ENCODE measurements at places on chromosomes 7 and 10. TPM values are rescaled to one million over a fixed set of nuclear protein-coding genes. Genes with fewer than 3 reads are reported as not detected.
A peak's percentile ranks its signal among the peaks of the same experiment; 100 is the strongest.

DNA sequence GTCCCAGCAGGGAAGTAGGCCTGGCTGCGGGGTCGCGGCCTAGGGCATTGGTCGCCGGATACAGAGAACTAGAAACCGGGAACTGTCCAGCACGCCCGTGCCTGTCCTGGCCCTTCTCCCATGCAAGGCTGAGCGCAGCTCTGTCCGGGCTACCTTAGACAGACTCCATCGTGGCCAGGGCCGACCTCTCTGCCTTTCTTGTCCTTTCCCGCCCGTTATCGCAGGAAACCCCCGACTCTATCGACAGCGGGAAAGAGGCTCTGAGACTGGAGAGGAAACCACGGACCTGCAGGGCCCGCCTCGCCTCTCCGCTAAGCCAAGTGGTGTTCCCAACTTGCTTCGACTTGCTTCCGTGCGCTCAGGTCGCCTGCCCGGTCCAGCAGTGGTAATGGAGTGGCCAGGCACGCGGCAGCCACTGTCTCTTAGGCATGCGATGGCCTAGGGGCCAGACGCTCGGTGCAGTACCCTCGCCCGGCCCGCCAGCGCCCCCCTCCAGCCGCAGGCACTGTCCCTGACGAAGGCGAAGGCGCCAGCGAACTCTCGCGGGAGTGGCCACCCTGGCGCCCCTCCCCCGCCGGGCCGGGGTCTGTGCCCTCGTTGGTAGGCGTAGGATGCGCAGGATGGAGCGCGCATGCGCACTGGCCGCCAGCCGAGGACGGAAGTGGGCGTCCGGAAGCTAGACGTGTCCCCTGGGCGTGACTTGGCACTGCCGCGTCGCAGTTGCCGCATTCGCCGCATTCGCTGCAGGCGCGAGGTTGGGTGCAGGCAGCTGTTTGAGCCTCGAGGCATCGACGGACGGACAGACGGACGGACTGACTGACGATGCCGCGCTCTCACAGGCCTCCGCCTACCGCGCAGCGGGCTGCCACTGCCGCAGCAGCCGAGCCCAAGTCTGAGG, 54.4 kb downstream of the MCMBP start:
- DNase-seq, result no peak

- no peak for DNase-seq
Measured at GRCh38 chr10:73088304-73088703, 8.4 kb downstream of the P4HA1 start.

GRCh38 chr10:60281792-60282353, 107.8 kb downstream of the ANK3 start:
- DNase-seq, result no peak

DNA sequence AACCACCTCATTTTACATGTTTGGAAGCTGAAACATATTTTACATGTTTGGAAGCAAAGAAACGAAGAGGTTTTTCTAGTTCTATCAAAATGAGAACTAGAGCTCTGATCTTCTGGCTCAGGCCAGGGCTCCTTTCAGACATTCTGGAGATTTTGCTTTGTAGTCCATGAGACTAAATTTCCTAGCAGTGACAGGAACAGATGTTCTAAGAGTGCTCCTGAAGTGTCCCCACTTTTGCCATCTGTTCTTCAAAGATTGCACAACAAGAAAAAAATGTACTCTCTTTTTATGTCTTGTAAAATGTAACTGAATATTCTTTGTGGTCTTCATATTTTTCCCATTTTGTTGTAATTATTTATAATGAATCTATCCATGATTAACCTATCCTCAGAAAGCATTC, 196.4 kb upstream of the PCLO start:
- no peak for DNase-seq

DNA sequence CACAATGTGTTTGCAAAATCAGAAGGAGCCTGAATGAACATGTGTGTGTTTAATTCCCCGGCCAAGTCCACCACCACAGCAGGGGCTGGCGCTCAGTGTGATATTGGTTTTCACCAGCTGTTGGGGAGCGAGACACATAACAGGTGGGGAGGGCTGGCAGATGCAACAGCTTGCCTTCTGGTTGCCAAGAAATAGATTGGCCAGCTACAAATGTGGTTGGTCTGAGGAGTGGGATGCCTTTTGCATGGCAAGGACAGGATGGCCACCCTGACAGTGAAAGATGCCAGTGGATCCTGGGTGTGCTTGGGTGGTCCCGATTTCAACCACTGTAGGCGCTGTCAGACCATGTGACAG, 292.5 kb upstream of the FZD8 start:
- DNase-seq, result no peak

GRCh38 chr7:27684491-27684890, 21.8 kb upstream of the HIBADH start:
- no peak for DNase-seq

- no peak for DNase-seq
Measured at GRCh38 chr10:104711302-104711721, 70.2 kb downstream of the SORCS3 start.

- DNase-seq, result no peak
Measured at GRCh38 chr10:33986016-33986415, 651.5 kb upstream of the NRP1 start.

DNA sequence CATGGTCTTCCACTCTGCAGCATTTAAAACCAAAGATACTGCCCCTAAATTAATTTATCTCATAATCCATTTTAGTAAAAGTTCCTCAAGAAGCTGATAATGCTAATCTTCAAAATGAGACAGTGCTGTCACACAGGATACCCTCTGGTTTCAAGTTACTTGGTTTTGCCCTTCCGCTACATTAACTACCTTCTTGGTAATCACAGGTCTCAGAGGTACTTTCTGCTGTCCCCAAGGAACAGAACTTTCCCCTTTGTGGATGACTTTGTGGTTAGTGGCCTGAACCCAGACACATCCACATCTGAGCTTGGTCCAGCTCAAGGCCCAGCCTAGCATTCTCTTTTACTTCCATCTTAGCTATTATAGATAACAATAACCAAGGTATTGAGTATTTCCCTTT, 88.8 kb upstream of the TMEM26 start:
- no peak for DNase-seq

DNA sequence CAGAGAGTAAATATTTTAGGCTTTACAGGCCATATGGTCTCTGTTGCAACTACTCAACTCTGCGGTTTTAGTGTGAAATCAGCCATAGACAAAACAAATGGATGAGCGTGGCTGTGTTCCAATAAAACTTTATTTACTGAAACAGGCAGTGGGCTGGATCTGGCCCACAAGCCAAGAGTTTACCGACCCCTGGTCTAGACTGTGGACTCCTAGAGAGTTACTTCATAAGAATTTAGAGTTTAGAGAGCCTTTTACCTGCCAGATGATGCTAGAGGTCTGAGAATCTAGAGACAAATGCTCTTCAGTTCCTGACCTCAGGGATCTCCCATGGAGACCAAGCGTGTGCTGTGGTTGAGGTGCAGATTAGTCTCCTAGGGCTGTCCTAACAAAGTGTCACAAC, 174.8 kb downstream of the PTEN start:
- DNase-seq, result no peak

GRCh38 chr7:98872328-98872924, 2.6 kb upstream of the TMEM130 start:
- DNase-seq, result no peak

GRCh38 chr7:152664636-152665035, 11.3 kb downstream of the XRCC2 start:
- no peak for DNase-seq

- no peak for DNase-seq
Measured at GRCh38 chr7:134512271-134512670, 15.1 kb upstream of the AKR1B10 start.

DNA sequence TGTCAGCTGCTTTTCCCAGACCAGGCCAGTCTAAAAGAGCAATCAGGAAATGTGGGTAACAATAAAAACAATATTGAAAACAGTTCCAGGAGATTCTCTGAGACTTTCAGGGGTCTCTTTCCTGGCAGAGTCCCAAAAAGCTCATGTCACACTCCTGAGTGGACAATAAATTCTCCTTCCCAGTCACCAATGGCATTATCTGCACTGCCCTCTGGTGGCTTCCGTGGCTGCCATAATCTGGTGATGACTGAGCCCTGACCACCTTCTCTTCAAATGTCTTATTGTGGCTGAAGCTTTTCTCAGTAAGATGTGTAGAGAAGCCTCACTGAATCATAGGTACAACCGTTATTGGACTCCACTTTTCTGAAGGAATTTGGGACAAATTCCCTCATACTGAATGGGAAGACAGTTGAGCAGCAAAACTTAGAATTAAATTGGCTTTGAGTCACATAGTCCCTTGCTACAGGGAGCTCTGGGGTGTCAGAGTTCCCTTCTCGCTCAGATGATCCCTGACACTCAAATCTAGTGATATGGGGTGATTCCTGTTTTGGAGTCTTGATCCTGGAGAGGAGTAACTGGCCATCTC, 24.4 kb upstream of the ASAH2 start:
- DNase-seq, result no peak

DNA sequence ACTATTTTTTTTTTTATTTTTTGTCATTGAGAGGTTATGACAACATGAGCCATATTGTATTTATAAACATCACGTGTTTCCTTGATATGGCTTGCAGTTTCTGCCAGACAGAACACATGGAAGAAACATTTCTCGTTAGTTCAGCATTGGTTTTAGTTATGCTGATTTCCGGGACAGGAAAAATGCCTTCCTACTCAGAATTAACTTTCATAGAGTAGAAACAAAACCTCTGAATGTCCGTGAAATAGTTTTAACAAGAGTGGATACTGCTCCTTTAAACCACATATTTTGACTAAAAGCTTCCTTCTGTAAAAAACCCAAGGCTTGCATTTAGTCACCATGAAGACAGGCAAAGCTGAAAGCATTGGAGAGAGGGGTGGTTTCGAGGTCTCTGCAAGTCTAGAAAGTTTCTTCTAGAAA, 240.4 kb downstream of the KIAA1217 start:
- DNase-seq, result no peak

GRCh38 chr7:143490717-143491306, 13.1 kb downstream of the TAS2R41 start:
- DNase-seq, result no peak

GRCh38 chr7:120997882-120998474, 9.5 kb downstream of the CPED1 start:
- no peak for DNase-seq

DNA sequence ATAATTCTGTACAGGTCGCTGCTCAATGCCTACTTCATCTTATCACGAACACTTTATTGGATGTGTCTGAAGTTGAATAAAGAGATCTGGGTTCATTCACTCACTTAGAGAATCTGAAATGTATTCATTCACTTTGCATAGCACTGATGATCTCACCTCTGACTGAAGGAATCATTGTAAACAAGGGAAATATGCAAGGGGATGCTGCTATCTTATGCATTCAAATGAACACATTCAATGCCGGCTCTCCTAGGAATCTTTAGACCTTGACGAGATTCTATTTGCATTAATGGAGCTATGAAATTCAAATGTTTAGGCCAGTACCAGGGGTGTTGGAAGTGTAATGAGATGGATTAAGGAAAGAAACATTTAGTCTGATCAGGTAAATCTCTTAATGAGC, 200.6 kb upstream of the COBL start:
- no peak for DNase-seq

DNA sequence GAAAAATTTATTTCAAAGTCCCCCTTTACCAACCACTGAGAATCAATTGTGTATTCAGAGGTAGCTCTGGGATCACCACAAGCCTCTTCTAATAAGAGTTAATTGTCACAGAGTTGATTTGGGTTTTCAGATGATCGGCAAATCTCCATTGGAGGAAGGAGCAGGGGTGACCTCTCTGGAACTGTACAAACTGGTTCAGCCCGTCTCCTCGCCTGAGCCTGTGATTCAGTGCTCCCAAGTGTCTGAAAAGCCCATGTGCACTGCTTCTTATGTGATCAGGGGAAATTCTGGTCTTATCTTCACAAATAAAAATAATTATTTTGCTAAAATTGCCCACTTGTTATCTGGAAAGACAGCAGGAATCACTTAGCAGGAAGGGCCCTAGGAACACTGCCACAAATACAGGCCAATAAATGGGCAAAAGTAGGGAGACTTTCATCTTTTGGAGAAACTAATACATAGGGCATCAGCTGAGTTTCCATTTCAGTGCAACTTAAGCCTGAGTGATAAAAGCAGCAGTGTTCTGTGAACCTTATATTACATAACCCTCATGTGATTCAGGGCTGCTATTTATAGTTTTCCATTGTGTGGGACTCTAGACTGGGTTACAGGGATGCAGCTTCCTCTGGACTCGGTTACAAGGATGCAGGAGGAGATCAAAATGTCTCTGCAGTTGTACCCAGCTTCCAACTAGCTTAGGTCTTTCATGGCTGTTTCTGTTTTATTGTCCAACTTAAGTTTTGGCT, 32.3 kb downstream of the CDK1 start:
- no peak for DNase-seq

DNA sequence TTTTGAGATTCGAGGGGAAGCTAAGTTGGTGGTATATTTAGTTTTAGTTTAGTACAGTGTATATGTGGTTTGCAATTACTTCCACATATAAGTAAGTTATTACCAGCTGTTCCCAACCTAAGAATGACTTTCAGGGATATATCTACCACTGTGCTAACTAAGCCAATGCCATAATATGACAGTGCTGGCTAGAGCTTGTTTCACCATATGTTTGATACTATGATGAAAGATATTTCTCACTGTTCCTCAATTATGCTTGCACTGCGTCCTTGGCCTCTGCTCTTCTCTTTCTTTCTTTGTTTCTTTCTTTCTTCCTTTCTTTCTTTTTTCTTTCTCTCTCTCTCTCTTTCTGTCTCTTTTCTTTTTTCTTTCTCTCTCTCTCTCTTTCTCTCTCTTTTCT, 113.8 kb upstream of the SKAP2 start:
- DNase-seq, result no peak

GRCh38 chr7:84633-85020, 107.7 kb upstream of the FAM20C start:
- peak; percentile 64 for DNase-seq

MSRB2 gene
- total RNA-seq, result 39.1 TPM

GIMAP1 gene
- total RNA-seq, result 4.4 TPM

LBX1 gene
- 0.10 TPM for total RNA-seq

NODAL gene
- not detected for total RNA-seq

OPN4 gene
- not detected for total RNA-seq

STEAP4 gene
- 94.1 TPM for total RNA-seq

FLNC gene
- total RNA-seq, result 16.2 TPM

GRM3 gene
- not detected for total RNA-seq

CPA4 gene
- total RNA-seq, result 3.2 TPM

MAGI2 gene
- total RNA-seq, result 9.7 TPM

HERC4 gene
- 59.1 TPM for total RNA-seq

PCGF6 gene
- total RNA-seq, result 11.0 TPM

CTAGE4 gene
- total RNA-seq, result 0.58 TPM
